ENCODE measurements at places on chromosomes 13 and 19.

DNA sequence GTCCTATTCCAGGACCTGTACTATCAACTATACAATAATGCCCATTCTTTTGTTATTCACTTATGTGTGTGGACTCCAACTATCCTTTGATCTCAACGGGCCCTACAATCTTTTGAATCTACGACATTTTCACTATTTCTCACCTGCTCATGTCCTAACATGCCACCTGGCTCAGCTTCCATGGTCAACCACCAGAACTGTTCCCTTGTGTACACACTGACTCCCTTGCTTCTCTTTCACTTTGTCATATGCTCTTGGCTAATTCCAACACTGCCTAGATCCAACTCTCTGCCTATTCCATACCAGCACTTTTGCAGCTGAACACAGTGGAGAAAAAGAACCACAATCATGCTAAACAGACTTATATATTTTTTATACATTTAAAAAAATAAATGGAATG lies 53.1 kb downstream of the MICU2 start:
- no peak for DNase-seq

DNA sequence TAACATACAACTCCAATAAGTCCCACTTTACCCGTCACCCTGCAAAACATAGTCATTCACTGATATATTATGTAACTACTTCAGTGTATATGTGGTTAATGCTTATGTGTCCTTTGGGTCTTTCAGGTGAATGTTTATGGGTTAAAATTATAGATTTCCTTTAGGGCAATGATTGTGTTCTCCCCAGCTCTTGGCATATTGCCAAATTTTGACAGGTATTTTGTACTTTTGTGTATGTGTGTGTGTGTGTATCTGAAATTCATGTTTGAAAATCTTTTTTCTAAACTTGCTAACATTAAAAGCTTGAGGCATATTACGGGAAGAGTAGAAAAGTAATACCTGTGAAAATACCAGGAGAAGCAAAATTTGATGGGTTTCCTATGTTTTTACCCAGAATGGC lies 8.2 kb downstream of the CDK8 start:
- DNase-seq = no peak

- DNase-seq = no peak
These were observed 41.6 kb downstream of the COL4A1 start for GRCh38 chr13:110265341-110265681.

- no peak for DNase-seq
These were observed 176.9 kb downstream of the SHISA2 start for GRCh38 chr13:25874907-25875306.

GRCh38 chr19:55460670-55461258 lies 678 bp downstream of the ISOC2 start:
- DNase-seq = no peak

DNA sequence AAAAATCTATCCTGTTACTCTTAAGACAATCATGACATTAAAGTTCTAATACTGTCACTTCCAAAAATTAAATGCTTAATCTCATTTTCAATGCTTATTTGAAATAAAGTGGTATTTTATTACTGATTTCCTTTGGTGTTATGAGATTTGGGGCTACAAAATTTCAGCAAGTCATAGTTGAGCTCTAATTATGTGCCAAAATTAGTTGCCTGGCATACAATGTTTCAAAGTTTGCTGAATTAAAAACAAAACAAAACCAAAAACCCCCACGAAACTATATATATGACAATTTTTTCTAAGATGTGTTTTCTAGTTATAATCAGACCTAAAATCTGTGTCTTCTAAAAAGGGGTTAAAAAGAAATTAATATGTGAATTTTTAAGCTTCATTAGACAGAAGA lies 62.2 kb downstream of the KCNRG start:
- no peak for DNase-seq

DNA sequence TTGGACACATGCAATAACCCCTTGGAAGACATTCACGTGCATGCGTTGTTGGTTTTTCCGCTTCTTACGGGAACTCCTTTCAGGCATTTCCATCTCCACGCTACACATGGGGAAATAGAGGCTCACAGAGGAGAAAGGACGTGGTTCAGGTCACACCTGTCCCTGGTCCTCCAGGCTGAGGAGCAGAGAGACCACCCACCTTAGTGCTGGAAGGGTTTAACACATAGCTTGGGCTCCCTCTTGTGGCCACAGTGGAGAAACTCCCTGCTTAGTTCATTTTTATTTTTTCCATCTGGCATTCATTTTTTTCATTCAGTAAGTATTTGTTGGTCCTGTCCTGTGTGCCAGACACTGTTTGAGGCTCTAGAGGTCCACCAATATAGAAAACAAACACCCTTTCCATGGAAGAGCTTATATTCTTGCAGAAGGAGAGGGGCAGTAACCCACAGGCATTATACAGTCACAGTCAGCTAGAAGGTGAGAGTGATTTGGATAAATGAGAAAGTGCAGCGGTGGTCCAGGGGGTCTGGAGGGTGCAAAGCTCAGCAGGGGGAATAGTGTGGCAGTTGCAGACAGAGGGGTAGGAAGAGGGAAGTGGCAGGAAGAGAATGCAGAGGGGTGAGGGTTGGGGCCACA lies 24.2 kb upstream of the TTYH1 start:
- DNase-seq = no peak

GRCh38 chr13:75762076-75762937 lies 126.2 kb downstream of the LMO7 start:
- no peak for DNase-seq

DNA sequence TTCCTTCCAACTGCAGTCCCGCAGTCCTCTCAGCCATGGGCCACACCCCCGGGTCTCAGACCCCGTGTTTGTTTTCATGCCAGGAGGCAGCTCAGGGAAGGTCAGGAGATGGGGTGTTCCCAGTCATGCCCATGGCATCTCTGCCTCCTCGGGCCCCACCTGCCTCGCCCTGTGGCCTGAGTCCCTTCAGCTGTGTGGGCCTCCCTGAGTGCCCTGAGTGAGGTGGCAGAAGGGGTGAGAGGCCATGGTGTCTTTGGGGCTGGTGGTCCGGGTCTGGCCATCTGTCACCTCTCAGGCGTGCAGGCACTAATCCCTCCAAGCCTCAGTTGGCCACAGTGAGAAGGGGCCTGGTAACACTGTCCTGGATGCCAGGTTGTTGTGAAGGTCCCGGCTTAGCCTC lies 10.9 kb upstream of the KDM4B start:
- DNase-seq = no peak
